ENCODE measurements at places on chromosomes 4 and X.

- no peak for DNase-seq
Measured at GRCh38 chrX:14357314-14357713, 172.0 kb upstream of the GLRA2 start.

DNA sequence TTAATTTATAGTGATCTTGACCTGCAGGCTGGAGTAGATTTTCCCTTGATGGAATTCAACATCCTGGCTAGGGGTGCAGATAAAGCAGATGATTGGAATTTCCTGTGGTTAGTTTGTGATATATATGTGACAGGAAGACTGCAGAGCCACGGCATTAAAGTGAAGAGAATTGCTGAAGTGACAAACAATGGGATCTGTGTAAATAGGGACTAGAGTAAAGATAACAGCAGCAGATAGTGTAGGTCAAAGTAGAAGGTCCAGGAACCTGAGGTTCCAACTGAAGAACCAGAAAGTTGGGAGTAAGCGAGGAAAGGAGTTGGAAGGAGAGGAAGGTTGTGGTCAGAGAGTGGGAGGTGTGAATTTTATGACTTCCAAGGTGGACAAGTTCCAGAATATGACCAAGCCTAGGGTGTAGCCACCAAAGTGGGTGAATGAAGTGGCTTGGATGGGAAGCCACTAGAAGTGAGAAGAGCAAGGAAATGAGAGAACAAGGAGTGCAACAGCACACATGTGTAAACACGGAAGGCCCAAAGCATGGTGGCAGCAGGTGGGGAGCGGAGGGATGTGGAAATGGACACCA lies 325.0 kb downstream of the RAB28 start:
- DNase-seq, result no peak

- DNase-seq, result no peak
Measured at GRCh38 chrX:41118156-41118555, 32.9 kb downstream of the USP9X start.

DNA sequence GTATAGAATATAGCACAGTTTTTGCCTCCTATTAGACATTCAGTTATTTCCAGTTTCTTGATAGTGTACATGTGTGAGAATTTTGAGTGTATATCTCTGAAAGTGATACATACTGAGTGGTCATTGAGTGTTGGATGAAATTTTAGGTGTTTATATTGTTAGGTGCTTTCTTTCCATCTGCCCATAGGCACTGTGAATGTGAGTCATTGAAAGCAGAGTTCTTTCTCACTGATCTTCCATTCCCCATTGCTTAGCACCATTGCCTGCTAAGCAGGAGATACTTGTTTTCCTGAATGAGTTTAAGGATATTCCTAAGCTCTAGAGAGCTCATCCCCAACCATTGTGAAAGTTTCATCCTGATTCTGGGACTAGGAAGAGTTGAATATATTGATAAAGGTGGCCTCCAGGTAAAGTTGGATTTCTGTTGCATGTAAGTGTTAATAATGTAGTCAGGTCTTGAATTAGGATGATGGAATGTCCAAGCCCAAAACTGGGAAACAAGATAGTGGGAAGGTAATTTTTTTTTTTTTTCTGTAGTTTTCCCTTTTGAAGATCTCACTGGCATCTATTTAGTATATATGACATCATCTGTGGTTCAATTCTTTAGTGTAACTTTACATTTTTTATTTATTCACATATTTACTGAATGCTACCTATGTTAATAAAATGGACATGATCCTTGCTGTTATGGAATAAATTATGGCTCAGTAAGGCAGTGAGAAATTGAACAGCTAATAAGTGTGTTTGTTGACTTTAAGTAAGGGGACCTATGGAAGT lies 22.1 kb downstream of the UBE2K start:
- DNase-seq, result no peak

GRCh38 chrX:44234116-44234515 lies 109.4 kb downstream of the EFHC2 start:
- DNase-seq, result no peak

- DNase-seq, result no peak
Measured at GRCh38 chr4:38869511-38869910, 1.9 kb downstream of the FAM114A1 start.

DNA sequence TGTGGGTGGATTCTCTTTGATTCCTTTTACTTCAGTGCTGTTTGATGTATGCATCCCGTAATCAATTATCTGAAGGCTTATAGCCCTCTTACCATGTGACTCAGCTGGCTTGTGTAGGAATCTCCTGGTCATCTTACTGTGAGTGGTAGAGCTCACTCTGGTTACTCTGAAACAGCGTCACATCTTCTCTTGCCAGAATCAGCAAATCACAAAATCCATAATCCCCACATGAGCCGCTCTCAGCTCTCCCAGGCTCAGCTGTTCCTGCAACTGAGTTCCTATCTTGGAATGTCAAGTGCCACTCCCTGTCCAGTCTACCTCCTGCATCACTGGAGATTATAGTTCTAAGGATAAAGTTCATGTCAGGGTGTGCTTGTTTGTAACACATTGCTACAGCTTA lies 278.0 kb downstream of the FBXO8 start:
- no peak for DNase-seq

DNA sequence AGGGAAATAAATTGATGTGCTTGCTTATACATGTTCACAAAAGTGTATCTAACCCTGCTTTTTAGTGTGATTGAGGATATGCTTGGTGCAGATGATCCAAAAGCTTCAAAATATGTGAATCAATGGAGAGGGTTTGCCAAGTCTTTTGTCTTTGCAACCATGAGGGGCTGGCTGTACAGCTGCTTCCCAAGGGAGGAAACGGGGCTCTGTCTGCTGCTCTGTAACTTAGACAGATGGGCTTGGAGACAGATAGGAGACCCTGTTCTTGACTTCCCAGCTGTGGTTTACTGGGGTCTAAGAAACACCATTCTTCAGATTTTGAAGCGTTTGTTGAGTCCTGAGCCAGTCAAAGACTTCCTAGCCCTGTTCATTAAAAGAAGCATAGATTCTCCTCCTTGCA lies 152.3 kb downstream of the DCLK2 start:
- no peak for DNase-seq

DNA sequence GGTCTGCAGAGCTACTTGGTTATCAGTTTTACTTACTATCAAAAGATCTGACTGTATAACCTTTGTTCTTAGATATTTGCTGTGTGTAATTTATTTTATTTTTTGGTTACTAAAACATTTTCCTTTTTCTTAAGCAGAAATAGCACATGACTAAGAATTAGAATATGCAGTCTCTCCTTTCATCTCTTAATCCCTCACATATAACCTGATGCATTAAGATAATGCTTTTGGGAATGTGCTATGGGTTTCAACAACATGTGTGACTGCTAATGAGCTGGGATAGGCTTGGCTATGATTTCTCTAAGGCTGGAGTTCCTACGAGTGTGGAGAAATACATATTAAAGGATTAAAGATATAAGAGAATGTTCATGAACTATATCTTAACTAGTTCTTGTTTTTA lies 41.5 kb downstream of the SHROOM3 start:
- DNase-seq, result no peak

DNA sequence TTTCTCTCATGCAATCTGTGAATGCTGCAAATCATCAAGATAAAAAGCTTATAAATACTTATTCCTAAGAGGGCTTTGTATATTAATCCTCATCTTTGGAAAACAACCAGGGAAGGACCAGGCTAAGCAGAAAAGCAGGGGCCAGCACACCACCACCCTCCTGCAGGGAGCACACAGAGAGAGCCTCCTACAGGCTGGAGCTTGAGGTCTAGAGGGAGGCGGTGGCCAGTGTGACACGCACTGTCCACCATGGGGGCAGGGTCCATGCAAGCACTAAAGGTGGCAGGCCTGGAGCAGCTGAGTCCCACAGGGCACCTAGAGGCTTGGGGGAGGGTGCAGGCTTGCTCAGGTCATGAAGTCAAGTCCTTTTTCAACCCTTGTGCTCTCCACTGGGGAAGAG lies 236.9 kb downstream of the TACR3 start:
- no peak for DNase-seq

Measured in stimulated activated CD8-positive, alpha-beta memory T cell treated with anti-CD3 and anti-CD28 coated beads, Interleukin-4, amount 100 ng/mL, for 1 hour (primary cell).